Activated naive CD4-positive, alpha-beta T cell (primary cell): ENCODE measurements at places on chromosomes 2 and 18.

GRCh38 chr18:55100817-55101457 is 141.7 kb upstream of the CCDC68 start:
- no peak for DNase-seq

DNA sequence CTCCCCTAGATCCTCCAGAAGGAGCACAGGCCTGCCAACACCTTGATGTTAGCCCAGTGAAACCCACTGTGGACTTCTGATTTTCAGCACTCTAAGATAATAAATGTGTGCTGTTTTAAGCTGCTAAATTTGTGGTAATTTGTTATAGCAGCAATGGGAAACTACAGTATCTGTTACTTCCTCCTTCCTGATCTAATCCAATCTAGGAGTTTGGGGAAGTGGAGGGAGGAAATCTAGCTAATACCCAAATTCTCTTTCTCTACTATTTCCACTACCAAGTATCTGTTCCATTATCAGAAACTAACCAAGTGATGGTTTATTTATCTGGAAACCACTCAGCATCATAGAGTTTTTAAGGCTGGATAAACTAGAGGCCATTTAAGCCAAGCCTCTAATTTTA is 64.9 kb downstream of the AFF3 start:
- DNase-seq, result no peak

DNA sequence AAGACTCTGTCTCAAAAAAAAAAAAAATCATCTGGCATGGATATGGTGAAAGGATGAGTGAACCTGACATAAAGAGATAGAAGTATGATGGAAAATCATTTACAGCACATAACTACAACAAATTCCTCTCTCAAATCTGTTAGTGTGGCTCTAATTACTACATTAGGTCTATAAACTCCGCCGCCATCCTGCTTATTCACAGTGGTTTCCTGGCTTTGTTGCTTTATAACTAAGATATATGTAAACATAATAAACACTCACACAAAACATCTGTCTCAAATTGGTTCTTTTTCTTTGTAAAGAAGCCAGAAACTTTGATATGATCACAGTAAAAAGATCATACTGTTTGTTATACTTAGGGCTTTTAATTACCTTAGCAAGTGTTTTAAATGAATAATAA is 412.6 kb upstream of the FAM98A start:
- DNase-seq, result no peak

- no peak for DNase-seq
These were observed 645.6 kb downstream of the NYAP2 start for GRCh38 chr2:226045080-226045479.

DNA sequence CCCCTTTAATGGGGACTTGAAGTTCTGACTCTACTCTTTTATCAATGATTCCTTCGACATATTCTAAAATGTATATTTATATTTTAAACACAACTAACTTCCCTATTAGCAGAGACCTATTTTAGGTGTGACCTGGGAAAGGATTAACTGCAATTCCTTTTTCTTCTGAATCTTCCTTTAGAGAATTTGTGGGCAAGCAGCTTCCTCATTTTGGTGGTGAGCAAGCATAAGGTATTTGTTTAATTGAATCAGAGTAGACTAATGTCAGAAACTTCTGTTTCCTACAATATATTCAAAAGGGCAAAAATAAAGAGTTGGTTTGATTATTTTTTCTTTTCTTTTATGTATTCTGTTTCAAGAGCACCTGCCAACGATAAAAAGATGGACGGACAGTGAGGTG is 237.0 kb downstream of the IKZF2 start:
- DNase-seq, result no peak

- DNase-seq, result no peak
These were observed 45.5 kb downstream of the CDC42EP3 start for GRCh38 chr2:37625796-37626571.

DNA sequence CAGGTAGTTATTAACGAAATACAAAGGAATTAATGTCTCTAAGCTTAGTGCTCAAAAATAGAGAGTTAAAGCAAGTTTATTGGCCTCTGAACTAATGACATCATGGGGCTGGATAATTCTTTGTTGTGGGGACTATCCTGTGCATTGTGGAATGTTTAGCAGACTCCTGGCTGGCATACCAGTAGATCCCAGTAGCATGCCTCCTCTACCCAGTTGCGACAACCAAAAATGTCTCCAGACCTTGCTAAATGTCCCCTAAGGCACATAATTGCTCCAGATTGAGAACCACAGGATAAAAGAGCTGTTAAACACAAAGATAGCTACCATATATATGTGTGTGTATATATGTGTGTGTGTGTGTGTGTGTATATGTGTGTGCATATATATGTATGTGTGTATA is 194.5 kb downstream of the ERBB4 start:
- no peak for DNase-seq

GRCh38 chr2:96739076-96739632 is 710 bp downstream of the LMAN2L start:
- DNase-seq, result no peak

- no peak for DNase-seq
These were observed 76.4 kb upstream of the MGAT5 start for GRCh38 chr2:134177351-134177931.

- no peak for DNase-seq
These were observed 57.3 kb upstream of the TMEM182 start for GRCh38 chr2:102704531-102704930.

DNA sequence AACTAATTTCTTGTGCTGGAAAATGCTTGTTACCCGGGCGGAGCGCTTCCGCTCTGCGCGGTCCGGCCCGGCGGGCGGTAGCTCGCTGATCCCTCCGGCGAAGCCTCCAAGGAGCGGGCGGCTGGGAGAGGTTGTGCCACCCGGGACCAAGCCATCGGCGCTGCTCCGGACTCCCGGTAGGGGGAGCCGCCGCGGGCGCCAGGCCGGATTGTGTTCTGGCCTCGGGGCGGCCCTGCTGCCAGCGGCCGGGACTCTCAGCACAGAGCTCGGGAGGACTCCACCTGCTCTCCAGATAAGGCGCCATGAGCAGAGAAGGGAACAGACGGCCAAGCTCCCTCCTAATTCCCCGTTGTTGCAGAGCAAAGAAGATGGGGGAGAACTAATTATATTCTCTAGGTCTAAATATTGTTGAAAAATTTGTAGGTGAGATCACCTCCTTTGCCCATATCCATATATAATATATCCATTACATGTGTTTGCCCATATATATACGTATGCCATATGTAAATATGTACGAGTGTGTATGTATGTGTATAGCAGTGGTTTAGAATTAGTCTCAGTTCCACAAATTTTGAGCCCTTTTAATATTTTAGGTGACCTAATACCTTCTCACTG is 13.8 kb upstream of the SATB2 start:
- DNase-seq, result no peak

DNA sequence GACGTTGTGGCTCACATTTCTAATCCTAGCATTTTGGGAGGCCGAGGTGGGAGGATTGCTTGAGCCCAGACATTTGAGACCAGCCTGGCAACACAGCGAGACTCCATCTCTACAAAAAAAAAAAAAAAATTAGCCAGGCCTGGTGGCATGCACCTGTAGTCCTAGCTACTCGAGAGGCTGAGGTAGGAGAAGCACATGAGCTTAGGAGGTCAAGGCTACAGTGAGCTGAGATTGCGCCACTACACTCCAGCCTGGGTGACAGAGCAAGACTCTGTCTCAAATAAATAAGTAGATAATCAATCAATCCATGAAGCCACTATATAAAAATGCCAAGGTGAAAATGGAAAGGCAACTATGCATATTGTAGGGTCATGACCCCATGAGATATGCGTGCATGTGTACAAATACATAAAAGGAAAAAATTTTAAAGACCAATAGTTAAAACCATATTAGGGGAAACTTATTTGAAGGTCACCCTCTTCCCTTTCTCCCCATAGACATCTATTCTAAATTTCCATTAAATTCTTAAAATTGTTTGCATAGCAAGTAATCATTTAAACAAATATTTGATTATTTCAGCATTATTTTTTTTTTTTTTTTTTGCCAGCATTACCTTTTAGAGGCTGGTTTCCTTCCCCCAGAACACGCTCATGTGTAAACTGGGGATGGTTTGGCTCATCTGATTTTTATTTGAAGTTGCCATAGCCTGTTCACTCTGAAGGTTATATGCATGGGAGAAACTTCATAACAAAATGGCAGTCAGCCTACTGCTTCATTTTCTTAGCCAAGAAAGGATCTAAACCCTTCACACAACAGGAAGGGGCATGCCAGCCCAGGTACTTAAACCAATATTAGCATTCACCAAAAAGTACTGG is 37.3 kb upstream of the TMEM247 start:
- no peak for DNase-seq

- DNase-seq, result no peak
These were observed 68.3 kb downstream of the PTPN4 start for GRCh38 chr2:119827866-119828507.

DNA sequence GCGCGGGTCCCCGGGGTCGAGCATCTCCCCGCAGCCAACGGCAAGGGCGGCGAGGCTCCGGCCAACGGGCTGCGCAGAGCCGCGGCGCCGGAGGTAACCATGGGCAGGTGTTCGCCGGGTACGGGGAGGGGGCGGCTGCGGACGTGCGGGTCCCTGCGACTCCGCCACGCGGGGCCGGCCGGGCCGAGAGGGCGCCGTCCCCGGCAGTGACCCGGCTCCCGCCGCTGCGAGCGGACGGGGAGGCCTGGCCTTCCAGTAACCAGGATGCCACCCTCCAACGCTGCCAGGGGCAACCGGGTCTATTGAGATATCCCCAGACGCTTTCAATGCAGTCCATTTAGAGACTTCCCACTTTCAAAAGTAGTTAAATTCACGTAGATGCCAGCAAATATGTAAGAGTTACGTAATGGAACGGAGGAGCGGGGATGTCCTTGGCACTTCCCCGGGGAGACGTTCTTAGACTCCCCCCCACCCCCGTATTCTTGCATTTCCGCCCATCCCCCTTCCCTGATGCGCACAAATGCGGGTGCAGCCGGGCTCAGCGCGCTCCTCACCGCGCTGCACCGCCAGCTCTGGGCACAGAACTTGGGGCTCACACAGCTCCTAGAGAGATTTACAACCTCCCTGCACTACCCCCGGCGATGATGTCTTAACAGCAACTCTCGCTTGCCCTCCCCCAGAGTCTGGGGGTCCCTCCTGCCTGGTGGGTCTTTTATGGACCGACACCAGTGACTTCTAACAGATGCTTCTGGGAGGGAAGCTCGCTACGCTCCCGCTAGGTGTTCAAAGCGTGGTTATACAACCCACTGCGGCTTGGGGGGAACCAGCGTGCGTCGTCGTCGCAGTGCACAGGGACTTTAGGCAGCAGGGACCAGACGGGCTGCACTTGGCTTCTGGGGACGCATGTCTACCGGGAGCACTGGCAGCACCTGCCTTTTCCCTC is 657 bp downstream of the SGPP2 start:
- DNase-seq, result no peak

- DNase-seq, result peak; percentile 20
These were observed 22.2 kb downstream of the FAP start for GRCh38 chr2:162221064-162221463.

DNA sequence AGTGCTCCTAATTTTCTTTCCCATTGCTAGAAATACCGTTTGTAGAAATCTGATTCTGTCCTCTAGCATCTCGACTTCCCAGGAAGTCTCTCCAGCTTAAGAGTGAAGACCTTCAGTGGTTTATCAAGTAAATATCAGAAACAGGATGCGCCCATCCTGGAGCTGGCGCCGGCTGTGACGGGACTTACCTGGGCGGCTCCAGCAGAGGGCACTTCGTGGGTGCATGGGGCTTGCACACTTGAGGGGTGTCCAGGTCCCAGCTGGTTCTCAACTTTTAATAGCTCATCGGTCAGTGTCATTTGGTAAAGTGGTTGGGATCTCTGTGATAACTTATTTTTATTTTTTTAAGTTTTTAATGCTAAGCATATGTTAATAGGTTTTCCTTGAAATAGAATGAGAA is 167.0 kb upstream of the TPO start:
- no peak for DNase-seq

- DNase-seq, result no peak
These were observed 315.6 kb downstream of the RDH14 start for GRCh38 chr2:18244845-18245244.

GRCh38 chr2:20682167-20682920 is 15.4 kb downstream of the GDF7 start:
- no peak for DNase-seq

DNA sequence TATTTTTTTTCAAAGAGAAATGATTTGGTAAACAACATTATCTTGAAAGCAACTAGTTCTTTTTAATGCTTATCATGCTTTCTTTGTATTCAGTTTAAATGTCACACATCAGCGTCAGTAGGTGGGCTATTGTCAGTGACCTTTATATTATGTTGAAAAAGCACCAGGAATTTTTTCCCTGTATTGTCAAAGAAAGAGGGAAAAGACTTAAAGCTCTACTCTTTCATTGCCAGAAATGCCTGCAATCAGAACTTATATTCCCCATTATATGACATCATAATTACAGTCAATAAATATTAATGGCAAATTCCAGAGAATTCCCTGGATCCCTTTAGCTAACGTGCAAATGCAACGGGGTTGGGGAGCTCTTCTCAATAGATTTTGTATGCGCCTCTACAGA is 353.9 kb downstream of the CDH2 start:
- DNase-seq, result no peak

DNA sequence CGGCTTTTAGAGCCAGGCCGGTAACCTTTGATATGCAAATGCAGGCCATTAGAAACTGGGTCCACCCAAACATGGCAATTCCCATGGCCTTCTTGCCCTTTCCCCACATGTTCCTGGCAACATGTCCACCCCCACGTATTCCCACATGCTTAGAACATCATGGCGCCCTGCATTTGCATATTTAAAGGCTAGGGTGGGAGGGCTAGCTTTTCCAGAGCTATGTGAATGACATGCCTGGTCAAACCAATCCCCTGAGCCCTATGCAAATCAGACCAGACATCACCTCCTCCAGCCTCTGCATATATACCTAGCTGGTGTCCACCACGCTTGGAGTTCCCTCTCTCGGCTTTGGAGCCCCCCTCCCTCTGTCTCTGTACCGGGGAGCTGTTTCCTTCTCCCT is 481.9 kb downstream of the CDH2 start:
- DNase-seq, result no peak

GRCh38 chr18:78673516-78674321 is 305.9 kb upstream of the SALL3 start:
- DNase-seq, result no peak

- no peak for DNase-seq
These were observed 2.3 kb downstream of the INHBB start for GRCh38 chr2:120348134-120348736.

GRCh38 chr2:37191253-37191652 is 2.8 kb upstream of the SULT6B1 start:
- no peak for DNase-seq

- no peak for DNase-seq
These were observed 9.8 kb downstream of the HNRNPLL start for GRCh38 chr2:38592951-38593350.

DNA sequence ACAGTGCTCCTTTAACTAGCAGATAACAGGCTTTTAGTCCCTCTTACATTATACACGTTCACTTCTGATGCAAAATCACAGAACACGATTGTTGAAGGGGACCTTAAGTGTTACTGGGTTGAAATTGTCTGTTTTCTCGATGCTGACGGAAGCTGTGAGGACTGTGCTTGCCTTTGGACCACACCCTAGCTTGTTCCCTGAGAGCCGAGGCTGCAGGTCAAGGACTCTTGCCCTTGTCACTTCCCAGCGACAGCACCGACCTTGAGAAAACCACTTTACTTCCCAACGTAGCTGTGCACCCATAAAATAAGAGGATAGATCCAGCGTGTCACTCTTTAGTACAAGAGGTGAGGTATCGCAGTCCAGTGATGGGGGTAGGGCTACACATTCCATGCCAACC is 701.0 kb downstream of the DCDC2C start:
- no peak for DNase-seq
